NCI-H2171 (cell line): ENCODE measurements at places on chromosomes 7 and 10.

DNA sequence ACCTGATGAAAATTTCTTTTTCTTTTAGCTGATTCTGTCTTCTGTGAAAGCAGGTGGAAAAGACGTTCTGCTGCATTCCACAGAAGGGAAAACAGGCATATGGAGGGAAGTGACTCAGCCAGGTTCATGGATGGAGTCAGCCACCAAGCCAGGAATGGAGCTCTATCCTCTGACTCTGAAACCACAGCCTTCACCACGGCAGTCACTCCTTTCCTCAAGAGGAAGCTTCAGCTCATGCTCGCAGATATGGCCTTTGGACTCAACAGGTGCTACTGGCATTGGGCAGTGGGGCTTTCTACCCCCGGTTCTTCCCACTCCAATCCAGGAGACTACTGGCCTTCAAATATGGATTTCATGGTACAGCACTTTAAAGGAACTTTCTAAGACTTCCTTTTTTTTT, 11.5 kb upstream of the PLAU start:
- DNase-seq: no peak

DNA sequence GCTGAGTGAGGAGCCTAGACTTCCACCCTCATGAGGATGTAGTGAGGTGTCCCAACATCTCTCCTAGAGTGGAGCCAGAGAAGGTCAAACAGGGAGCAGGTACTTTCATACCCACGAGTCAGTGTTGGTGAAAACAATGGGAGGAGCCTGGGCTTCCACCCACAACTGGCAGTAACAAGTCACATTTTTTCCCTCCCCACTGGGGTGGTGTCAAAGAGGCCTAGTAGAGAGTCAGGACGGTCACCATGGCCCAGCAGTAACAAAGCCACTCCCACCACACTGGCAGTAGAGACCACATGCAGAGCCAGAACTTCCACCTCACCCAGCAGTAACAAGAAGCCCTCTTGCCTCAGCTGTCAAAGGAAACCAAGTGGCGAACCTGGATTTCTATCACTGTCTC, 280.2 kb upstream of the IMMP2L start:
- DNase-seq: no peak

- DNase-seq: no peak
Observed at GRCh38 chr7:77765906-77766800, 32.1 kb downstream of the TMEM60 start.

- DNase-seq: no peak
Observed at GRCh38 chr7:68707958-68708357, 890.3 kb upstream of the AUTS2 start.

- no peak for DNase-seq
Observed at GRCh38 chr10:95308389-95309302, 17.8 kb upstream of the PDLIM1 start.

- no peak for DNase-seq
Observed at GRCh38 chr10:121064491-121064890, 213.3 kb downstream of the WDR11 start.

GRCh38 chr10:6136215-6137201, 47.7 kb downstream of the RBM17 start:
- no peak for DNase-seq

DNA sequence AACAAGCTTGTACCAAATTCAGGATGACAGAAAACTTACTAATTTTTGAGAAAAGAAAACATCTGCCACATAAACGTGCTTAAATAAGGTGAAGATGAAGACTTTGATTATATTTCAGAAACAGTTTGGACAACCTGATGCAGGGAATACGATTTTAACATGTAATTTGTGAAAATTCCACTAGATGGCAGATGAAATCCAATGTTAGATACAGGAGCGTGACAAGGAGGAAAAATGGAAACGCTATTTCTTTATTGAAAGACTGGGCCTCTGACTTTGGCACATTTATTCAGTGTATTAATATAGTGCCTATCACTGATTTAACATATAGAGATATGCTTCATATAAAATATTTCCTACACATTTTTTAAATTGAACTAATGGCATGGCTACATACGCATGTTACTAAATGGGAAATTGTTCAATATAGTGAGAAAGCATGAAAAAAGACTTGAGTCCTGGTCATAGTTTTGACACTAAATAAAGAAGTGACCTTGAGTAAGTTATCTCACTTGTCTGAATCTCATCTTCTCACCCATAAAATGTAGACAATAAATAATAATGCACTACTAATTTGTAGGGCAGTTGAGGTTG, 60.7 kb downstream of the CD36 start:
- peak; percentile 22 for DNase-seq
